Activated CD4-positive, alpha-beta T cell treated with anti-CD3 and anti-CD28 coated beads for 24 hours (primary cell): ENCODE measurements at places on chromosomes 12 and 14.

DNA sequence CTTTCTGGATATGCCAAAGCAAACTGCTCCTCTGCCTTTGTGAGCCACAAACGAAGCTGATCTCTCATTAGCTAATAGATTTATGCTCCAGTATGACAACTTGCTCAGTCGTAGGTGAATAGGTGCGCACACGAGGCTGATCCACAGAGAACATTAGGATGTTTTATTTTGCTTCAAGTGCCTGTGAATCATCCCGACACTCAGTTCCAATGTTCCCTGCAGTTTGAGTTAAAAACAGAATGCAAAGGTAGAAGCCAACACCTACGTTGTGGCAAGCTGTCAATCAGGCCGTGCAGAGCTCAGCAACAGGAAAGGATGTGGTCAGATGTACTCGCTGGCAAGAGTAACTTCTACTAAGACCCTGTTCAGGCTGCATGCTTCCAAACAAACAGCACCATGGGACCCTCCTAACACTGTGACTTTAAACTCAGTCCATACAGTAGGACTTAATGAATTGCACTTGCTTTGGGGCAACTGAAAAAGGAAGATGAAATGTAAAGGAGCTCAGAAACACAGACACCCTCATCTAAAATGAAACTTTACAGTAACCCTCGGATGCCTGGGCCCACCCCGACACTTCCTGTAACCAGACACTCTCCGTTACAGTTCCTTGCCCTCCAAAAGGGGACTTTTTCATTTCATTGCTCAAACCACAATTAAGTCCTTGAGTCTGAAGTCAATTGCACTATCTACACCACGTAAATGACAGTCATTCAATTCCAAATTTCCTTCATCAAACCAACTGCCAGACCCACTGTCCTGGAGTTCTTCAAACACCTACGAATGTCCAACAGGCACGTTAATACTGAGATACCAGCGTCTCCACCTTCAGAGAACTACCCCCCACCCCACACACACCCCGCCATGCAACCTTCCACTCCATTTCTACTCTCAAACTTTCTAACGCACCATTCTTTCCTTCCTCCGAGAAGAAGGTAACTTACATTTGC lies 1.6 kb downstream of the CCDC88C start:
- DNase-seq: peak; percentile 32

GRCh38 chr12:53225635-53226424 lies 6.2 kb downstream of the RARG start:
- DNase-seq: no peak

GRCh38 chr14:100666403-100666802 lies 60.3 kb upstream of the DLK1 start:
- no peak for DNase-seq

DNA sequence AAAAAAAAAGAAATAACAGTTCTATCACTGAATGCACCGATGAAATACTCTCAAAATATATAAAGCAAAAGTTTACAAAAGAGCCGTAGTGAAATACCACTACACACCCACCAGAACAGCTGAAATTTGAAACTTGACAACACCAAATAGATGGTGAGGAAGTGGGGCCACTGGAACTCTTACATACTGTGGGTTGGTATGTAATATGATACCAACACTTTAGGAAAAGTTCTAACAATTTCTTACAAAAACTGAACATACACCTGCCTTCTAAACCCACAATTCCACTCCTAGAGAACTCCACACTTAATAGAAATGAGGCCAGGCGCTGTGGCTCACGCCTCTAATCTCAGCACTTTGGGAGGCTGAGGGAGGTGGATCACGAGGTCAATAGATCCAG lies 14.1 kb downstream of the EIF5 start:
- no peak for DNase-seq

DNA sequence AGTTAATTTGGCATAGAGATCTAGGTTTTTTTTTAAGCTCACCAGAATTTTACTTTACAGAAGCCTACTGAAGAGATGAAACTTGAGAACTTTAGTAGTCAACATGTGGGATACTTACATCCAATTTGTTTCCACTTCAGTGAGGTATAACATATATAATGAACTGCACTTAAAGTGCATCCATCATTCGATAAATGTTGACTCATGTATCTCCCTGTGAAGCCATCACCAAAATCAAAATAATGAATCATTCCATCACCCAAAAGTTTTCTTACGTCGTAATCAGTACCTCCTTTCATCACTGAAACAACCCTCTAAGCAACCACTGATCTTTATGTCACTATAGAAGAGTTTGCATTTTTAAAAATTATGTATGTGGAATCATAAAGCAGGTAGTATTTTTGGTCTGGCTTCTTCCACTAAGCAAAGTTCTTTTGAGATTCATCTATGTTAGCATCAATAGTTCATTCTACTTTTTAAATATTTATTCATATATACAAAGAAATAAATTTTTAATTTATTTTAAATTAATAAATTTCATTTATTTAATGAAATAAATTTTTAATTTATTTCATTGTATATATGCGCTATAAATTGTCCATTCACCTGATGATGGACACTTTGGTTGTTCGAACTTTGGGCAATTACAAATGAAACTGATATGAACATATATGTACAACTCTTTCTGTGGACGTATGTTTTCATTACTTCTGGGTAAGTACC lies 2.0 kb upstream of the CPNE8 start:
- no peak for DNase-seq

DNA sequence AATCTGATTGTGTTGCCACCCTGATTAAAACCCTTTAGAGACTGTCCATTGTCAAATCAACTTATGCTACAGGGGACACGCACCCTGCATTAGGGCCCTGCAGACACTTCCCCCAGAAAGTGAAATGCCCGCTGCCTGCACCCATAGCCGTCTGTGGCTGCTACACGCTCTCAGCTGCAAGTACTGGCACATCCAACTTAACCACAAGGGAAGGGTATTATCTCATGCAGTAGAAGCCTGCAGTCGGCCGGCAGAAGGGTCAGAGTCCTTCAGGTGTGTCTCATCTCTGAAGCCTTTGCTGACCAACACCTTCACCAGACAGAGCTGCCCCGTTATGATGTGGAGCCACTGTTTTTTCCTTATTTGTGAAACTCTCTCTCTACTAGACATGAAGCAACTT lies 20.8 kb downstream of the CFAP251 start:
- no peak for DNase-seq

GRCh38 chr14:30191639-30192279 lies 264.1 kb upstream of the PRKD1 start:
- no peak for DNase-seq
